ENCODE measurements at places on chromosomes 7 and 10. TPM values are rescaled to one million over a fixed set of nuclear protein-coding genes. Genes with fewer than 3 reads are reported as not detected.

The ARHGEF35 gene
- 0.91 TPM for total RNA-seq

The CPVL gene
- total RNA-seq = not detected

The LHFPL3 gene
- total RNA-seq = not detected

The SPAG6 gene
- total RNA-seq = not detected

The HOXA5 gene
- 4.2 TPM for total RNA-seq

The COX15 gene
- 54.6 TPM for total RNA-seq

The POT1 gene
- total RNA-seq = 39.4 TPM

The ZNF511 gene
- total RNA-seq = 27.9 TPM

The CYP3A5 gene
- not detected for total RNA-seq

The PLXDC2 gene
- total RNA-seq = under 0.01 TPM

The LOXL4 gene
- total RNA-seq = 2.6 TPM

The UNC5B gene
- 10.6 TPM for total RNA-seq

The RAMP3 gene
- total RNA-seq = not detected

The C10orf53 gene
- total RNA-seq = not detected

The ERVW-1 gene
- not detected for total RNA-seq

The NANOS1 gene
- 0.61 TPM for total RNA-seq

The PALS2 gene
- 27.2 TPM for total RNA-seq

The C10orf62 gene
- not detected for total RNA-seq

The PIP gene
- not detected for total RNA-seq

The TET1 gene
- 0.32 TPM for total RNA-seq

The HTR7 gene
- total RNA-seq = 0.32 TPM

The SLC16A9 gene
- 0.97 TPM for total RNA-seq

The TMEM176A gene
- total RNA-seq = not detected

The OR2F1 gene
- not detected for total RNA-seq

The GNAT3 gene
- total RNA-seq = not detected

The STEAP1B gene
- total RNA-seq = 124 TPM

The HOXA13 gene
- 0.65 TPM for total RNA-seq

The AKR1C2 gene
- total RNA-seq = 0.61 TPM
